NCI-H1048 (cell line): ENCODE measurements at places on chromosomes 4 and X.

DNA sequence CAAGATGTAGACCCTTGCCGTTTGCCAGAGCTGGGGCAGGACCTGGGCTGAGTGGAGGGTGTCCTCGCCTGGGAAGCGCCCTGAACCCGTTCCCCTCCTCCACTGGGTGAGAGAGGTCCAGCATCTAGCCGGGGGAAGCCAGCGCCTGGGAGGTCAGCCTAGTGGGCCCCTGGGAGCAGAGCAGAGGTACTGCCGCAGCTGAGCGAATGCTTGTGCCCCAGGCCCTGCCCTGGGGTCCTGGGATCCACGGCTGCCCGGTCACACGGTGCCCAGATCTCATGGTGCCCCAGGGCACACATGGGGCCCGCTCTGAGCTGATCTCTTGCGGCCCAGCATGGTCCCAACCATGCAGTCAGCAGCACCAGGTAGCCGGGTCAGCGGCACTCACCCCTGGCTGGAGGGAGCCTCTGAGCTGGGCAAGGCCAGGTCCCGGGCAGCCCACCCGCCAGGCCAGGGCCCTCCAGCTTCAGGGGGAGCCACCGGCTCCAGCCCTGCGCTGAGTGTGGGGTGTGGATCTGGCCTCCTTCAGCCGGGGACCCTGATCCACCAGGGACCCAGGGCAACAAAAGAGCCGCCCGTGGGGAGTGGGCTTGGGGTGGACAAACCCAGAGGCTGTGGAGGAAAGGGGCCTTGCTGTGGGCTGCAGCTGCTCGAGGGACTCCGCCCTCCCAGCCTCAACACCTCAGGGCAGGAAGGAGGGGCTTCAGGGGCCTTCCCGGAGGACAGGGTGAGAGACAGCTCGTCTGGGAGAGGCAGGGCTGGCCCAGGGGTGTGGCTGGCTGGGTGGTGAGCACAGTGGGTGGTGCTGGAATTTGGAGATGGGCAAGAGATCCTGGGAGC lies 4.1 kb upstream of the CPLX1 start:
- DNase-seq = no peak

DNA sequence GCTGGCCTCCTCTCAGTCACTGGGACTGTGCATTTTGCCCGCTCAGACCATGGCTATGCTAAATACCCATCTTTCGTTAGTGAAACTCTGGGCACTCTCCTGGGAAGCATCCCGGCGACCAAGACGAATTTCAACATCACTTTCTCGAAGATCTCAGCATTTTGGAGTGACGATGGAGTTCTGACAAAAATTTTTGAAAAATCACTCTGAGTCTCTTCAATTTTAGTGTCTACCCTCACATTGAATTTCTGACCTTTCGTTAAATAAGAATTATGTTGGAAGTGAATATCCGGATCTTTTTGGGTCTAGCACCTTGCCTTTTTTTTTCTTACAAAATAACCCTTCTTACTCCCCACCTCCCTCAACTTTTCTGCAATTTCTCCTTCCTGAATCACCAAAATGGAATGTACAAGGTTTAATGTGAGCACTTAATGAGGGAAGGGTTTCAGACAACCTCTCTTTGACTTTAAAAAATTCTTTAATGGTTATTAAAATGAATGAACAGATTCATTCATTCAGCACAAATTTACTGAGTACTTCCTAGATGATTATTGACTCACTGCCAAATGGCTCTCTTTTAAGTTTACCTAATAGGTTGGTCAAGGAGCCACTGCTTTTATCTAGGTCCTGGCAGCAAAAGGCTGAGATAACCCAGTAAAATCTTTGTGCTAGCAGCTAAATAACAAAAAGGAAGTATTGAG lies 746 bp upstream of the AADAT start:
- DNase-seq = no peak

DNA sequence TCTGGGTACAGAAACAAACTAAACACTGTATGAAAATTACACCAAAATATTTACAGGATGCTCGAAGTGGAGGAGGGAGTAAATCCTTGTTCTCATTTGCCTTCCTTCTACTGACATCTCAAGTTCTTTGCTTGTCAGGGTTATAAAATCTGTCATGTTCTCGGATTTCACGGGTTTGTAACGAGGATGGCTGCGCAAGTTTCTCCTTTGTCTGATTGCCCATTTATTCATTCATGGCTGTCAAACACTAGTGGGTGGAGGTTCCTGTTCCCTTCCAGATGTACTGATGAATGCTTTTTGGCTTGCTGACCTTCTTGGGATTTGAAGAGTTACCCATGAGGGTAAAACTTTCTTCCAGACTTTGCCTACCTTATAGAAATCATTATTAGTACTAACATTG lies 206.9 kb downstream of the SPCS3 start:
- DNase-seq = no peak

DNA sequence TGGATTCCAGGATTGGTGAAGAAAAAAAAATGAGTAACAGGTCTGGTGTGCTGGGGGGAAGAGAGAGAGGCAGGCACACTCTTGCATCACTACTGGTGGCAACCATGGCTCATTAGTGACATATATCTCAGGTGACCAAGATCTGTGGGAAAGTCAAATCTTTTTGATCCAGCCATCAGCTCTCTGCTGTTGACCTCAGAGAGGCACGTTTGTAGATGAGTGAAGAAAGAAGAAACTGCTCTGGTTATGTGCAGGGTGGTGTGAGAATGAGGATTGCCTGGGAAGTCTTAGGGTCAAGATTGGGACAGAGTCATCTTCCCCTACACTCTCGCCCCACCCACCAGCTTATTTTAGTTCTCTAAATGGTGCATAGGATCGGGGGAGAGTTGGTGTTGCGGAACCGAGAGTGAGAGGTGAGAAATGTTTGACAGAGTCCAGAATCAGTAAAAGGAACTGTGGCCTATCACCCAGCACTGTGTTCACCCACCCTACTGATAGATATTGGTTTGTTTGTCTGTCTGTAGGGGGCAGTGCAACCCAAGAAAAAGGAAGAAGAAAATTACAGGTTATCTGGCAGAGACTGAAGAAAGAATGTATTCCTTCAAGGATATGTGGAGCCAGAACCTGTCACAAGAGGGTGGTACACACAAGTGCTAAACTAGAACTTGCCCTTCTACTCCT lies 21.9 kb downstream of the ARMCX6 start:
- no peak for DNase-seq
